ENCODE measurements at places on chromosomes 7 and 10.

DNA sequence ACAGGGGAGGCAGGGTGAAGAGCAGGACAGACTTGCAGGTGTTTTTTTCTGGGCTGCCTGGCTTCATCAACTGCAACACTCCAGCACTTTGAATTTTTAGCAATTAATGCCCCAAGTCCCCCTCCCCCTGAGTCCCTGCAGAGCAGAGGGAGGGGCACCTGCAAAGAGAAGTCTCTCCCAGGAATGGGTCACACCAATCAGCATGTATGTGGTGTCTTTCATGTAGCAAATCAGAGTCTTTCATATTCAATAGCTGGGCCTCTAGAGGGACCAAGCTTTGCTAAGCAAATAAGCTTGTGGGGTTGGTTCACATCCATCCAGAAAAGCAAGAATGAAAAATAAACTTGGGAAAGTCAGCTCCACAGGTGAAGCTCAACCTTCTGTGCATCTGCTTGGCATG lies 90.7 kb downstream of the PARP12 start:
- DNase-seq: no peak

DNA sequence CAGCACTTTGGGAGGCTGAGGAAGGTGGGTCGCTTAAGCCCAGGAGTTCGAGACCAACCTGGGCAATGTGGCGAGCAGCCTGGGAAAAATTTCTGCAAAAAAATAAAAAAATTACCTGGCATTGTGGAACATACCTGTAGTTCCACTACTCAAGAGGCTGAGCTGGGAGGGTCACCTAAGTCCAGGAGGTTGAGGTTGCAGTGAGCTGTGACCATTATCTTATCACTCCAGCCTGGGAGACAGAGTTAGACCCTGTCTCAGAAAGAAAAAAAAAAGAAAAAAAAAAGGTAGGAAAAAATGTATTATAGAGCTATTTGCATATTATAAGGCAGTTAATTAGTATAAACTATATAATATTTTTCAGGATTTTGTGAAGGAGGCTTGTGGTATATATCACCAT lies 11.0 kb upstream of the TSPAN13 start:
- DNase-seq: no peak

DNA sequence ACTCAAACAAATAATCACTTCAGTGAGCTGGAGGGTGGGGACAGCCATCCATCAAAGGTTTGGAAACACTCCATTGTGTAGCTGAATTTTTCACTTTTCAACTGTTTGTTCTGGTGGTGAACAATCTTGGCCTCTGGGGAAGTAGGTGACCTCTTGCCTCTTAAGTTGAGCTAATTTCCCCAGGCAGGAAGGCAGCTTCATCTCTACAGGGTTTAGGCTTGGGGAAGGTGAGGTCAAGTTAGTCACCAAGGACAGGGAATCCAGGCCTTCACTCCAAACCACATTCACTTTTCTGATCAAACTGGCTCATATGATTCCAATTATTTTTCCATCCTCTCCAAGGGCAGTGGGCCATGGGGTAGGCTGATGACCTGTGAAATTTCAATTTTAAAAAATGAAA lies 138.3 kb upstream of the HABP2 start:
- DNase-seq: no peak

GRCh38 chr7:90334193-90334843 lies 12.2 kb upstream of the GTPBP10 start:
- DNase-seq: no peak

DNA sequence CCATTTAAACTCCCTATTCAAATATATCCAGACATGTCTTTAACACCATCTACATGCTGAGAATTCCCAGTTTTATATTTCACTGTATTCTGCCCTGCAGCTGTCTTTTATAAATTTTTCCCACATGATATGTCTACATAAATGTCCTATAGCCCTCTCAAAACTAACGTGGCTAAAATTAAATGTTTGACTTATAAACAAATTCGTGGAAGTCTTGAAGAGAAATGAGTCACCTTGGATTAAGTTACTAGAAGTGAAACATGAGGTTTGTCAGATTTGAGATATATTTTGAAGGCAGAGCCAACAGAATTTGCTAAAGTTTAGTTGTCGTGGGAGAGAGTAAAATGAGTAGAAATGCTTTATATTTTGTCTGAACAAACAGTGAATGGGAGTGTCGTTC lies 386.9 kb upstream of the CNTNAP2 start:
- DNase-seq: no peak

GRCh38 chr7:26857170-26857505 lies 7.3 kb downstream of the SKAP2 start:
- DNase-seq: no peak

- no peak for DNase-seq
Observed at GRCh38 chr10:131701131-131701947, 199.5 kb upstream of the PPP2R2D start.

- peak; percentile 2 for DNase-seq
Observed at GRCh38 chr7:30925913-30926312, 14.3 kb downstream of the AQP1 start.
